Pulmonary artery endothelial cell (primary cell): ENCODE measurements at places on chromosomes 6 and 20. TPM values are rescaled to one million over a fixed set of nuclear protein-coding genes. Genes with fewer than 3 reads are reported as not detected.

The HLA-DQA1 gene
- total RNA-seq = not detected in 2 replicates

The CRIP3 gene
- not detected in 2 replicates for total RNA-seq

The GLP1R gene
- not detected in 2 replicates for total RNA-seq

The LKAAEAR1 gene
- total RNA-seq = not detected in 2 replicates

The VPS52 gene
- 32.1 and 33.0 TPM in 2 replicates for total RNA-seq

The GNAS-AS1 gene
- 0.07 and 0.11 TPM in 2 replicates for total RNA-seq

The OLIG3 gene
- total RNA-seq = not detected in 2 replicates

The NELFCD gene
- total RNA-seq = 71.7 and 76.5 TPM in 2 replicates

The SLC2A4RG gene
- 14.1 and 14.5 TPM in 2 replicates for total RNA-seq

The JPH2 gene
- total RNA-seq = not detected in 2 replicates

The FAM83C gene
- not detected in 2 replicates for total RNA-seq

The TMEM217 gene
- 8.8 and 15.5 TPM in 2 replicates for total RNA-seq
